ENCODE measurements at places on chromosomes 4 and X.
A peak's percentile ranks its signal among the peaks of the same experiment; 100 is the strongest.

DNA sequence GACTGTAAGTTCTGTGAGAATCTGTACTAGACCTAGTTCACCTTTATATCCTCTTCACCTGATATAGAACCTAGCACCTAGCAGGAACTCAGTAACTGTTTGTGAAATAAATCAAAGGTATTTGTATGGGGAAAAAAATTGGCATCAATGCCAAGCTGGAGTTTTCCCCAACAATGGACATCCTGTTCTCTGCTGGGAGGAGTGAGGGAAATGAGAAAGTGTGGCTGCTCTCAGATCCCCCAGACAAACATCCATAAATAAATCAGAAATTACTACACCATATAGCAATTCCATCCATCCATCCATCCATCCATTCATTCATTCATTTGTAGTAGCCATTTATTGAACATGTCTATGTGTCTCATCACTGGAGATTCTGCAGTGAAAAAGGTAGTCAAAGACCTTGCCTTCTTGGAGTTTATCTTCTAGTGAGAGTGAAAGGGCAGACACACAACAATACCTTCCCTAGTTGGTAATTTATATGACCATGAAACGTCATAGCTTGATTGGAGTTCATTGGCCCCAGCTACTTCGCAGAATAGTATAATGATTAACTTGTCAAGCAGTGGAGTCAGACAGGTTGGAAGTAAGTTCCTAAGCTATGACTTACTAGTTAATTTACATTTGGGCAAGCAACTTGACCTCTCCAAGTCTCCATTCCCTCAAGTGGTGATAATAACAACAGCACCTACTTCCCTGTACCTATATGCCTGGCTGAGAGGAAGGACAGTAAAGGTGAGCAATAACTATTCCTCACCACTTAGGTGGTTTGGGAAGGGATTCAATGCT lies 98.7 kb upstream of the KIT start:
- no peak for DNase-seq

GRCh38 chrX:123731987-123732669 lies 724 bp downstream of the THOC2 start:
- peak; percentile 26 for DNase-seq

- peak; percentile 20 for DNase-seq
Observed at GRCh38 chrX:68146054-68146453, 287.2 kb downstream of the OPHN1 start.

DNA sequence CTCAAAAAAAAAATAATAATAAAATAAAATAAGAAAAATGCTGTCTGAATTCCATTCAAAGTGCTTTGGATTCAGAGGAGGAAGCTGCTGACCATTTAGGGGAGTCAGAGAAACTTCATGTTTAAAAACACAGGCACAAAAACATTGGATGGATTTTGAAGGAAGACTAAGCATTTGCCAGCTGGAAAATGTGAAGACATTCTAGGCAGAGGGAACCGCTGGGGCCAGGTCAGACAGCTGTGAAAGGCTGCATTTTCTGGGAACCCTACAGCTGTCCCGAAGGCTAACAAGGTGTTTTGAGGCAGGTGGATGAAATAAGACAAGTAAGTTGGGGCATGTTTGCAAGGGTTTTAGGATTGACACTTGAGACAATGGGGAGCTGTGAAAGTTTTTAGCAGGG lies 38.6 kb downstream of the ING2 start:
- no peak for DNase-seq

- DNase-seq, result no peak
Observed at GRCh38 chr4:126790633-126791032, 842.1 kb upstream of the INTU start.

DNA sequence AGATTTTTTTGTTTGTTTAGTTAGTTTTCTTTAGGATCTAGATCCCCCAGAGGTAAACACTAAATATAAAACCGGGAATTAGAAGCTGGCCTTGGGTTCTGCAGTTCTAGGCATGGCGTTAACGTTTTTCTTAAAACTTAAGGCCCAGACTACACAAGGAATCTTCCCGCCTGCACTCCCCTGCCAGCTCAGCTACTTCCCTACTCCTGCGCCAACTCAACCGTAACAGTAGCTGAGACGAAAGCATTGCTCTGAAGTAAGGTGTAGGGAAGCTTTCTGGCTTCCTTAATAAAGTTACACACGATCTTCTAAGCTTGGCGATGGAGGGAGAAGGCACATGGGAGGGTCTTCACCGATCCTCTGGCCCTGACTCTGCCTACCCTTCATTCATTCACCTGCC lies 37.1 kb downstream of the CPE start:
- DNase-seq, result no peak

DNA sequence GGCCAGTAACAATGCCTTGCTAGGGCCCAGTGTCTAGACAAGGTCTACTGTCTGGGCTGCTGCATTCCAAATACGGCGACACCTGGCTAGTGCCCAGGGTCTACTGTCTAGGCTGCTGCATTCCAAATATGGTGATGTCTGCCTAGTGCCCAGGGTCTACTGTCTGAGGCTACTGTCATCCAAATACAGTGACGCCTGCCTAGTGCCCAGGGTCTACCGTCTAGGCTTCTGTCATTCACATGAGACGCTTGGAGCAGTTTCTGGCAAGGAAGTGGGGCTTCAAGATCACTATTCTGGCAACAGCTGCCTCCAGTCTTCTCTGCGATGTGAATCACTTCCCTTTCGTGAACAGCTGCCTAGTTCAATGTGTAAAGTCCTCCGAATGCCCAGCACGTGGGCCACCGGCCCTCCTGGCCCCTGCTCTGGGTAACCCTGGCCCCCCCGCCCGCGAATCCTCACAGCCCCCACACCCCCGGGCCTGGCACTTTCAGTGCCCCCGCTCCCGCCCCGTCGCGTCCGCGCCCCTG lies 12.7 kb downstream of the ACOX3 start:
- no peak for DNase-seq

- DNase-seq, result no peak
Observed at GRCh38 chrX:53241558-53241957, 16.6 kb upstream of the KDM5C start.

All from HEK293T (cell line).